ENCODE measurements at places on chromosomes 2 and 18.

DNA sequence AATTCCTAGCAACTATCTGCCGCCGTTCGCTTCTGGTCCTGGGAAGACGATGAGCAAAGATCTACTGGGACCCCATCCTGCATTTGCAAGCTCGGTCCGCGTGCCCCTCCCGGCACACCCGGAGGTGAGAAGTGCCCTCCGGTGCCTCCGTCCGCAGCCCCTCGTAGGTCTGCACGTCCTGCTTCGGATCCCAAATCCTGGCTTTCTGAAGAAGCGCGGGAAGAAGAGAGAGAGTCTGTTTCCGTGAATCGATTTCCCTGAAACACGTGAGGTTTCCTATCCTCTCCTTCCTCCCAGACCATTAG, 5.0 kb upstream of the OSR1 start:
- no peak for DNase-seq

DNA sequence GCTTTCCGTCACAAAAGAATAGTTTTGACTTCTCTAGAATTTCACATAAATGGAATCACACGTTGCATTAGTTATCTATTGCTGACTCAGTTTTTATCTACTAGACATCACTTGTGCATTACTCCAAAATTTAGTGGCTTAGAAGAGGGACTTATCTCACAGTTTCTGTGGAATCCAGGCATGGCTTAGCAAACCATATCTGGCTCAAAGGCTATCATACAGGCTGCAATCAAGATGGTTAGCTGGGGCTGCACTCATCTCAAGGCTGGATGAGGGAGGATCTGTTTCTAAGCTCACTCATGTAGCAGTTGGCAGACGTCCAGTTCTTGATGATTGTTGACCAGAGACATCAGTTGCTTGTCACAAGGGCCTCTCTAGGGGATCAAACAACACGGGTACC, 6.6 kb upstream of the DSC3 start:
- no peak for DNase-seq

- DNase-seq: no peak
Measured at GRCh38 chr18:58567453-58568196, 61.3 kb downstream of the ALPK2 start.

GRCh38 chr2:8380026-8380425, 301.8 kb upstream of the ID2 start:
- DNase-seq: no peak

- DNase-seq: no peak
Measured at GRCh38 chr2:29061176-29061575, 13.1 kb downstream of the PCARE start.

- no peak for DNase-seq
Measured at GRCh38 chr2:184444217-184444616, 154.1 kb upstream of the ZNF804A start.

GRCh38 chr18:52334896-52335295, 5.1 kb upstream of the DCC start:
- DNase-seq: no peak

DNA sequence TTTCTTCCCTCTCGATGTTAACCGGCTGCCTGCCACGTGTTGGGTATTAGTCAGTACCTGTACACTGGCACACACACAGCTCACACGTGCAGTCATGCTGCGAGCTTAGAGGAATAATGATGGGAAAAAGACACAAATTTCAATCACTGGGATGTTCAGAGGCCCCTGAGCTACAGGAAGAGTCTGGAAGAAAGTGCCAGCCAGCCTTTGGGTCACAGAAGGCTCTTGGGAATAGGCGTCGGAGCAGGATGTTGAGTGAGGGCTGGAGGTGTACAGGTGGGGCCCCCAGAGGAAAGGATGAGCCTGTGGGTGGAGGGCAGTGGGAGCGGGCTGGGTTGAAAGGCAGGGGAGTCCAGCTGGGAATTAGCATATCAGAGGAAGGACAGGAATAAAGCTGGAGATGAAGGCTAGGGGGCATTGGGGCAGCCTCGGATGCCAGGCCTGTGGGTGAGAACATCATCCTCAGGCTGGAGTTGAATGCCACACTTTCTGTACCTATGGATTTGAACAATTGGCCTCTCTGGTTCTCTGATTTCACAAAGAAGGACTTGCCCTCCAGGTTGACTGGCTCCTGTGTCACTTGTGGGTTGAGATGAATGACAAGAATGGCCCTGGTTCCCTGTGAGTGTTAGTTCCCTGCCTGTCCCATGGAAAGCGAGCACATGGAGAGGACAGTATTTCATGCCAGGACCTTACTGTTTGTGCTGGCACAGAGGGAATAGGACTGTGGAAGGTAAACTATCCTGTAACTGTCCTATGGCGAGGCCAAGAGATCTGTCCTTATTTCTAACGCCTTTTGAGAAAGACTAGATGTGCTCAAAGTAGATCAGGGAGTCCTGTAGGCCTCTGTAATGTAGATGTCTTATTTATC, 40.6 kb downstream of the GREB1 start:
- DNase-seq: no peak

- no peak for DNase-seq
Measured at GRCh38 chr2:159744363-159744762, 32.1 kb downstream of the MARCHF7 start.

DNA sequence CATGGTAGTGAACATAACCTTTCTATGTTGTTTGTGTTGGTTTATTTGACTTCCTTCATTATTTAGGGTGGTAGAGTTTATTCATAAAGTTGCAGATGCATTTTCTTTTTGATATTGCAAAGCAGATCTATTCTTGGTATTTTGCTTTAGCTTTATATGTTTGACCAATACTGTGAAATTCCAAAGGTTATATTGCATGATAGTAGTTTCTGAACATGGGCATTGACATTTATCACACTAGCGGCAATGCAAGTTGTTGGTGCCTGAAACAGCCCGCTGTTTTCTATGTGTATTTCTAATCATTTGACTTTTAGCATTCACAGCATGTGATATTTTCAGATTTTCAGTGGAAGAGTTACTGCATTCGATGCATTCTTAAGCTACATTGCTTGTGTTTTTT, 87.2 kb downstream of the ASXL3 start:
- no peak for DNase-seq

DNA sequence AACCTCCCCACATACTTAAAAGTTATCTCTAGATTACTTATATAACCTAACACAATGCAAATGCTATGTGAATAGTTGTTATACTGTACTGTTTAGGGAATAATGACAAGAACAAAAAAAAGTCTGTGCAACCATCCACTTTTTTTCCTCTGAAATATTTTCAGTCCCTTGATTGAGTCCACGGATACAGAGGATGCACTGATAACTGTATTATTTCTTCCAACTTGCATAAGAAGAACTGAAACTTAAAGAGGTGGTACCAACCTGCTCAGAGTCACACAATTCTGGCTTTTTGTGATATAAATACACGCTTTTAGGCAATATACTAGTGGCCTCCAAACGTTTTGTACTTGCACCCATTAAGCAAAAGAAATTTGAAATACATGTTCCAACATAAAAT, 1.4 kb downstream of the SMC6 start:
- no peak for DNase-seq

GRCh38 chr2:239977111-239977510, 48.0 kb downstream of the NDUFA10 start:
- no peak for DNase-seq

GRCh38 chr2:53867169-53867568, 7.4 kb upstream of the GPR75 start:
- no peak for DNase-seq

DNA sequence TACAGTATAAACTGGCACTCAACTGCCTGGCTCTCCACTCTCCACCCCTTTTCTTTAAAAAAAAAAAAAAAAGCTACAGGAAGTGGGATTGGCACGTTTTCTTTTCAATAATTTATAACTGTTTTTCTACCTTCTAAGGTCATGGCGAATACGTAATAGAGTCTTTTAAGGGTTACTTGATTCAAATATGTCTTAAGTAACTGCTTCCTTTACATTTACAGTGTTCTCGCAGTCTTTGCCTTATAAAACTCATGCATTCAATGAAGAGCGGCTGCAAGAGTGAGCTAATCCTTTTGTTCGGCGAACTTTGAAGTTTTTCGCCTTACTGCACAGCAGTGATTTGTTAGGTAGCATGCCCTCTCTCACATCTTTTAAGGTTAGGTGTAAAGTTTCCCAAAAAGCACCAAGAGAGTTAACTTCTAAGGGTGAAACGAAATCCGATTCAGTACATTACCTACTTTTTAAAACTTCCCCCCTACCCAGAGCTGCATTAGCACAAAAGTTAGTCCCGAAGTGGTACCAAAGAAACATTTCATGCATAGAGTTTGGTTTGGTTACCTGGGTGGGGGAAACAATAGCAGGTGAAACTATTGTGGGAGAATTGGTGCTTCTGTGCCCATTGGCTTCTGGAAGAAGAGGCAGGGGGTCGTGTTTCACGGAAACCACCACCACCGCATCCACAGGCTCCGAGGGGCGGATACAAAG, 2.0 kb downstream of the KCTD1 start:
- no peak for DNase-seq

GRCh38 chr2:114949228-114949804, 506.9 kb downstream of the DPP10 start:
- DNase-seq: no peak

GRCh38 chr2:214902286-214902685, 92.8 kb upstream of the BARD1 start:
- no peak for DNase-seq

DNA sequence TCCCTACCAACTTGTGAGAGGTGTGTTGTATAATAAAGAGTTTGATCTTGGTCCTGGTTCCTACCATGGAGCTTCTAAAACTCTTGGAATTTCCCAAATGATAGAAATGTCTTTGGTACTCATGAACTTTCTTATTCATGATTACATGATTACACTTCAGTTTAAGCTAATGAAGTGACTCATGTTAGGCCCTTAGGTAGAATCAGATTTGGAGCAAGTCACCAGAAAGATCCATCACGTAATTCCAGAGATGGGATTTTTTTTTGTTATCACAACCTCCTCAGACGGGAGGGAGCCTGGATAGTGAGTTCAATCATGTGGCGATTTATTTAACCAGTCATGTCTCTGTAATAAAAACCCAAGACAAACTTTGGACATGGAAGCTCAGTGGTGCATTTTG, 1287.6 kb upstream of the ZEB2 start:
- no peak for DNase-seq

GRCh38 chr2:226304308-226304707, 495.3 kb downstream of the IRS1 start:
- no peak for DNase-seq

DNA sequence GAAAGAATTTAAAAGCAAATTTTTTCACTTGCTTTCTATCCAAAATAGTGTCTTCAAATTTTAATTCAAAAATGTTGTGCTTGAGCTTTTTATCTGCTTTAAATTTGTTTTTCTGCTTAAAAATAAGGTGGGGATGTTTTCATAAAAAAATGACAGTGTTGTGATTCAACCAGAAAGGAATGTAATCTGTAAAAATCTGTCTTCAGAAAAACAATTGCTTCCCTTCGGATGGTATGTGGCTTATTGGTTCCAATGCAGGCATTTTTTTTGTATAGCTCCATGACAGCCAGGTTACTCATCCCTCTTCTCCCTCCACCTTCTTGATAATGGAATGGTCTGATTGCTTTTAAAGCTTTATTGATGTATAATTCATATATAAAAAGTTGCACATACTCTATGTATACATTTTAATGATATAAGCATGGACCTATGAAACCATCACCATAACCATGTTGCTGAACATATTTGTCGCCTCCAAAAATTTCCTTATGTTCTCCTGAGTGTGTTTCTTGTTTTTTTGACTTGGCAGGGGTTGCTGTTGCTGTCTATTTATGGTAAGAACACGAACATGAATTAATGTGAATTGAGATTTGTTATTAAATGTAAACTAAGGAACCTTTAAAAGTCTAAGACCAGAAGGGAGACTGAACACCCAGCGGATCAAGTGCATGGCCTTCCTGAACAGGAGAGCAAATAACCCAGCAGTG, 363.7 kb upstream of the SPHKAP start:
- no peak for DNase-seq

DNA sequence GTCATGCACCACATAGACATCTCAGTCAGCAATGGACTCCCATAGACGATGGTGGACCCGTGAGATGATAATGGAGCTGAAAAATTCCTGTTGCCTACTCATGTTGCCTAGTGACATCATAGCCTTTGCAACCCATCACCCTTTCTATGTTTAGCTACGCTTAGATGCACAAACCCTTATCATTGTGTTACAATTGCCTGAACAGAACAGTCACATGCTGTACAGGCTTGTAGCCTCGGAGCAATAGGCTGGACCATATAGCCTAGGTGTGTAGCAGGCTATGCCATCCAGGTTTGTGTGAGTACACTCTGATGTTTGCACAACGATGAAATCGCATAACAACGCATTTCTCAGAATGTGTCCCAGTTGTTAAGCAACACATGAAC, 221.6 kb downstream of the ALPK2 start:
- DNase-seq: no peak

DNA sequence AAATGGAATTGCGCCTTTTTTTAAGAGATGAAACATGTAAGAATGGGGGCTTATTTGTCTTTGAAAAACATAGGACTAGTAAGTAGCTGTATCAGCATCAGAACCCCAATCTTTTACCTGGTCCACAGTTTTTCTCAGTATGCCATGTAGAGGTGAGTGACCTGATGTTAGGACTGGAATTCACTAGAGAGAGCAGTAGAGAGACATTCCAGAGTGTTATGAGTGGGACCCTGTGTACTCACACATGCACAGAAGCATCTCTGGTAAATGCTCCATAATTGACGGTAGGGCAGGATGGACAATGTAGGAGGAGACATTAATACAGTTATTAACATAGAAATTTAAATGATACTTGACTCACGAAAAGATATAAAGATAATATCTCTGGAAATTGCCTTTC, 1.4 kb upstream of the GALNT13 start:
- no peak for DNase-seq

DNA sequence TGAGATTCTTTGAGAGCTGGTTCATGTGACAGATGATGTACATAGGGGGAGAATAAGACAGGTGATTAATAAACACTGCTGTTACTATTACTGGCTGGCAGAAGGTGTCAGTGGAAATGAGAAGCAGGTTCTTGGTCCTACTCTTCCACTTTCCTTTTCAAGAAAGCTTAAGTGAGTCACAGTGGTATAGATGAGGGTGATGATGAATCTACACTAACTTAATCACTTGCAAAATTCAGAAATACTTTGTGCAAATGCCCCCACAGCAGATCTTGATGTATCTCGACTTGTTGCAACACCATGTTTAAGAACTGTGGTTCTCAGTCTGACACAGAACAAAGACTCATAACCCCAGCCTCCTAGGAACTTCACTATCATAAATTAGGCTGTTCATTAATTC, 35.9 kb upstream of the MGAT5 start:
- DNase-seq: no peak

- DNase-seq: no peak
Measured at GRCh38 chr2:101577173-101577572, 102.3 kb upstream of the RFX8 start.

All from activated gamma-delta T cell treated with Interleukin-2 at 50 U/mL for 16 hours (primary cell).